ENCODE measurements at places on chromosomes 3 and 15. TPM values are rescaled to one million over a fixed set of nuclear protein-coding genes. Genes with fewer than 3 reads are reported as not detected.

- no peak for DNase-seq
These were observed 82.0 kb downstream of the LYSMD4 start for GRCh38 chr15:99651023-99651807.

- no peak for DNase-seq
These were observed 21.9 kb downstream of the TSC22D2 start for GRCh38 chr3:150429767-150430671.

GRCh38 chr15:33377204-33377603 is 66.4 kb downstream of the RYR3 start:
- DNase-seq: no peak

DNA sequence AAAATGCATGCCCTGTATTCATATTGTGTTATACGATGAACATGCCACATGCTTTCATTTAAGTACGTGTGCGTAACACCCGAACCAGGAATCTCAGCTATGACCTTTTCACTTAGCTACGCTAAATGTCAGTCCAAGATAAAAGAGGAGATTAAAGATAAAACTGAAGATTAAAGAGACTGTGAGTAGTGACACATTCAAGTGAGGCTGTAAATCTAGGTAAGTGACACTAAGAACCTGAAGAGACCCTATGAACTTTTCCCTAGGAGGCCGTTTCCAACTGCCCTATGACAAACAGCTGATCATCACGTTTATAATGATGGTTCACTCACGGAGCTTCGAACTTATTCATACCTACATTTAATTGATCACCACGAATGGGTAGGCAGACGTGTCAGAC is 32.2 kb downstream of the TFRC start:
- DNase-seq: no peak

DNA sequence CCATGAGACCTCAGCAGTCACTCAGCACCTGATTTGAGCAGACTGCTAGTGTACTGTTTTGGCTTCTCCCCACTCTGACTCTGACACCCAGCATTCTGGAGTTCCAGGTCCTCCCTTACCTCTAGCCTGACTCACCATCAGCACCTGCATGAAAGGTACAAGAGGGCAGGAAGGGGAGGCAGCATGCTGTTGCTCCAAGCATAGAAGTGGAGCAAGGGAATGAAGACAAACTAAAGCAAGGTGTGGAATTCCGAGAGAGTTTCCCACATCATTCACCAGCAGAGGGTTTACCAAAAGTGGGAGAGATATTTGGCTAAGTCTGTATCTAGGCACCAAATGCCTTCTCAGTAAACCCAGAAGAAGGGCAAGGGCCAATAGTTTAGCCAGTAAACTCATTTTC is 21.3 kb downstream of the HEXA start:
- DNase-seq: no peak

Gene RNF168
- 5.3 TPM for polyA plus RNA-seq

DNA sequence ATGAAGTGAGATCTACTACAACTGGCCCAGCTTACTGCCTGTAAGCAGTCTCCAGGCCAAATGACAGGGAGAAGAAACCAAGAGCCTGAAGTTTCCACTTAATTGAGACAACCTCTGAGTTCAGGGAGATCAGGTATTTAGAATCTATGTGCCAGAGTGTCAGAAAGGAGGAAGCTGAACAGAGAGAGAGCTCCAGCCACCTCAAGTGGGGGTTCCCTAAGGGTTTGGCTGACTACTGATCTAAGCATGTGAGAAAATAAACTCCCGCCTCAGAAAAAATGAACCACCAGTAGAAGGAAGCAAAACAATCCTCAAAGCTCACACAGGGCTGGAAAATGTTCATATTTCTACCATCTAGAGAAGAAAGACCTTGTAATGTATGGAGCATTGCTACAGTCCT is 25.0 kb downstream of the ADAM10 start:
- peak; percentile 18 for DNase-seq
